ENCODE measurements at places on chromosomes 5 and 9. TPM values are rescaled to one million over a fixed set of nuclear protein-coding genes. Genes with fewer than 3 reads are reported as not detected.

- no peak for DNase-seq
- no peak overlapping the region for H3K4me3 ChIP-seq
- peaks cover 92% of the 10 kb centered on the region for H3K36me3 ChIP-seq
These were observed 19.5 kb downstream of the ERAP1 start for GRCh38 chr5:96788112-96788749.

GRCh38 chr9:88179062-88179521 is 40.8 kb upstream of the SPATA31C2 start:
- H3K4me1 ChIP-seq, result no peaks in the 10 kb centered on the region
- no peak overlapping the region for H3K4me3 ChIP-seq
- no peak for DNase-seq
- no peaks in the 10 kb centered on the region for H3K36me3 ChIP-seq

GRCh38 chr5:66877843-66878242 is 281.6 kb downstream of the MAST4 start:
- no peaks in the 10 kb centered on the region for H3K27me3 ChIP-seq
- H3K27ac ChIP-seq, result no peak overlapping the region
- no peak for DNase-seq
- H3K4me3 ChIP-seq, result no peak overlapping the region

GRCh38 chr5:42951293-42951840 is 88.8 kb downstream of the ANXA2R start:
- peak; percentile 89 for DNase-seq
- peak overlapping the region; percentile 98 for H3K27ac ChIP-seq
- no peaks in the 10 kb centered on the region for H3K36me3 ChIP-seq
- peak overlapping the region; percentile 80 for H3K4me3 ChIP-seq

GRCh38 chr5:102794047-102794446 is 38.9 kb downstream of the PAM start:
- no peak overlapping the region for H3K27ac ChIP-seq
- no peak overlapping the region for H3K4me3 ChIP-seq
- no peaks in the 10 kb centered on the region for H3K4me1 ChIP-seq
- H3K27me3 ChIP-seq, result no peaks in the 10 kb centered on the region
- H3K36me3 ChIP-seq, result no peaks in the 10 kb centered on the region

- peaks cover 22% of the 10 kb centered on the region for H3K4me1 ChIP-seq
- peaks cover 36% of the 10 kb centered on the region for H3K36me3 ChIP-seq
- no peaks in the 10 kb centered on the region for H3K27me3 ChIP-seq
- H3K4me3 ChIP-seq, result peak overlapping the region; percentile 98
- peak overlapping the region; percentile 81 for H3K27ac ChIP-seq
- no peak for DNase-seq
These were observed 497 bp downstream of the NSA2 start for GRCh38 chr5:74767579-74767913.

GRCh38 chr9:125867751-125868415 is 120.7 kb downstream of the PBX3 start:
- H3K27ac ChIP-seq, result no peak overlapping the region
- H3K4me3 ChIP-seq, result no peak overlapping the region
- no peaks in the 10 kb centered on the region for H3K36me3 ChIP-seq
- DNase-seq, result no peak

GRCh38 chr5:83924171-83924570 is 203.5 kb upstream of the HAPLN1 start:
- H3K27ac ChIP-seq, result no peak overlapping the region
- DNase-seq, result no peak
- H3K36me3 ChIP-seq, result no peaks in the 10 kb centered on the region

DNA sequence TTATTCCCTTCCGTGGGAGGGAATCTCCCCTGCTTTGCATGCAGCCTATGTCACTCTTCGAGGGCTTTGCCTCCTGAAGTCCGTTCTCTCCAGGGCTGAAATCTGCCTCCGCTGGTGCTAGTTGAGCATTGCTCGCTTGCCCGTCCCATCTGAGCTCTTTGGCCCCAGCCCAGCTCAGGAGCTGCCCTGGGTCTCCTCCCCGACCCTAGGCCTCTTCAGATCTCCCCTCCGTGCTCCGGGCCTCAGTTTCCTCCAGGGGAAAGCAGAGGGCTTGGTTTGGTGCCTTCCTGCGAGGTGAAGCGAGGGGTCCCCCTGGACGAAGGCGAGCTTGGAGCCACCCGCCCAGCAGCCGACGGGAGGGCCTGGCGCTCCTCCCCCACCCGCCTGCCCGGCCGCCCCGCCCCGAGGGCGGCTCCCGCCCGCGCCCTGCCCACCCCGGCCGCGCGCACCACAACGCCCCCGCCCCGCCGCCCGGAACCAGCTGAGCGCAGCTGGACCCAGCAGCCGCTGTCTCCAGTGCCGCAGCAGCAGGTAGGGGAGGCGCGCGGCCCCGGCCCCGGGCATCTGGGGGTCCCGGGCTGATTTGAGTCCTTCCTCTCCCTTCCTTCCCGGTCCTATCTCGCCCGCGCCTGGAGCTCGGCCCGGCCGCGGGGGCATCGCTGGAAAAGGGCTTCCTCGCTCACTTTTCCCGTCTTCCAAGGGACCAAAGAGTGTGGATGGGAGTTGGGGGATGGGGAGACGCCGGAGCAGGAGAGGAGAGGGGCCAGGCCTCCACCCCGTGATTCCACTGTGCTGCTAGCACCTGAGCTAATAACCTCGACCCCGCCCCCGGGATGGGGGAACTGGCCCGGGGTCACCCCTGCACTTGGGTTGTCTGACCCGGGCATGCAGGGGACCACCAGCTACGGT is at the start of gene GSN:
TSS of gene GSN (plus strand) at position 474 of the 909 bp plus-strand sequence. CDS start 33,810 bp downstream, outside the sequence.
- H3K36me3 ChIP-seq, result no peaks in the 10 kb centered on the region
- peak within 1 kb of the TSS; percentile 36 for H3K4me3 ChIP-seq
- H3K27me3 ChIP-seq, result no peaks in the 10 kb centered on the region
- no peak within 1 kb of the TSS for H3K27ac ChIP-seq
- DNase-seq, result peak; percentile 12
- H3K4me1 ChIP-seq, result no peaks in the 10 kb centered on the region

- H3K27ac ChIP-seq, result no peak overlapping the region
- no peaks in the 10 kb centered on the region for H3K36me3 ChIP-seq
- H3K4me3 ChIP-seq, result no peak overlapping the region
- H3K27me3 ChIP-seq, result no peaks in the 10 kb centered on the region
- H3K4me1 ChIP-seq, result peaks cover 19% of the 10 kb centered on the region
These were observed 47.7 kb upstream of the GLRX start for GRCh38 chr5:95870105-95870672.

- no peak overlapping the region for H3K4me3 ChIP-seq
- H3K36me3 ChIP-seq, result peaks cover 20% of the 10 kb centered on the region
- no peak overlapping the region for H3K27ac ChIP-seq
- no peaks in the 10 kb centered on the region for H3K4me1 ChIP-seq
- DNase-seq, result no peak
- no peaks in the 10 kb centered on the region for H3K27me3 ChIP-seq
These were observed 11.0 kb downstream of the B4GALT7 start for GRCh38 chr5:177610770-177611445.

- no peak for DNase-seq
- H3K36me3 ChIP-seq, result peaks cover 10% of the 10 kb centered on the region
- H3K27ac ChIP-seq, result no peak overlapping the region
- H3K4me1 ChIP-seq, result peaks cover 15% of the 10 kb centered on the region
- H3K4me3 ChIP-seq, result no peak overlapping the region
These were observed 58.6 kb downstream of the DIAPH1 start for GRCh38 chr5:141560151-141560550.

GRCh38 chr9:91740701-91741100 is 209.3 kb downstream of the ROR2 start:
- DNase-seq, result no peak
- no peaks in the 10 kb centered on the region for H3K36me3 ChIP-seq
- no peaks in the 10 kb centered on the region for H3K27me3 ChIP-seq
- no peak overlapping the region for H3K4me3 ChIP-seq
- H3K4me1 ChIP-seq, result no peaks in the 10 kb centered on the region
- H3K27ac ChIP-seq, result no peak overlapping the region

GRCh38 chr9:14393418-14393817 is 79.5 kb upstream of the NFIB start:
- H3K27ac ChIP-seq, result no peak overlapping the region
- H3K36me3 ChIP-seq, result no peaks in the 10 kb centered on the region
- H3K27me3 ChIP-seq, result no peaks in the 10 kb centered on the region
- H3K4me1 ChIP-seq, result no peaks in the 10 kb centered on the region
- DNase-seq, result no peak

- H3K36me3 ChIP-seq, result no peaks in the 10 kb centered on the region
- no peak overlapping the region for H3K27ac ChIP-seq
- H3K4me3 ChIP-seq, result no peak overlapping the region
- H3K27me3 ChIP-seq, result no peaks in the 10 kb centered on the region
- no peak for DNase-seq
These were observed 168.7 kb downstream of the GRIA1 start for GRCh38 chr5:153659039-153659736.

DNA sequence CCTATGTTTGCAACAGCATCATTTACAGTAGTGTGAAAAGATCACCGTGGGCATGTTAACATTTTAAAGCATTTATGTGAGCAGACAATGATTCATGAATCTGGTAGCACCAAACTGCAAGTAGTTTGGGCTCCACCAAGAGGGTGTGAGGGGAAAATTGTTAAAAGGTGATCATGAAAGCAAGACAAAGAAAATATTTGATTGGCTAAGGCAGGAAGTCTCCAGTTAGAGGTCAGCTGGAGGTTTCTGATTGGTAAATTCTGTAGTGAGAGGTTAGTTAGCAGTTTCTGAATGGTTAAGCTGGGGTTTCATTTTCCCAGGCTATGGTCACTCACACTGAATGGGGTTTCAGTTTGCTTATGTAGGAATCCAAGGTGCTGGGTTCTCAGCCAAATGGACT is 13.5 kb upstream of the DRD1 start:
- H3K4me1 ChIP-seq, result no peaks in the 10 kb centered on the region
- H3K4me3 ChIP-seq, result no peak overlapping the region
- no peaks in the 10 kb centered on the region for H3K27me3 ChIP-seq
- no peak overlapping the region for H3K27ac ChIP-seq
- no peak for DNase-seq

DNA sequence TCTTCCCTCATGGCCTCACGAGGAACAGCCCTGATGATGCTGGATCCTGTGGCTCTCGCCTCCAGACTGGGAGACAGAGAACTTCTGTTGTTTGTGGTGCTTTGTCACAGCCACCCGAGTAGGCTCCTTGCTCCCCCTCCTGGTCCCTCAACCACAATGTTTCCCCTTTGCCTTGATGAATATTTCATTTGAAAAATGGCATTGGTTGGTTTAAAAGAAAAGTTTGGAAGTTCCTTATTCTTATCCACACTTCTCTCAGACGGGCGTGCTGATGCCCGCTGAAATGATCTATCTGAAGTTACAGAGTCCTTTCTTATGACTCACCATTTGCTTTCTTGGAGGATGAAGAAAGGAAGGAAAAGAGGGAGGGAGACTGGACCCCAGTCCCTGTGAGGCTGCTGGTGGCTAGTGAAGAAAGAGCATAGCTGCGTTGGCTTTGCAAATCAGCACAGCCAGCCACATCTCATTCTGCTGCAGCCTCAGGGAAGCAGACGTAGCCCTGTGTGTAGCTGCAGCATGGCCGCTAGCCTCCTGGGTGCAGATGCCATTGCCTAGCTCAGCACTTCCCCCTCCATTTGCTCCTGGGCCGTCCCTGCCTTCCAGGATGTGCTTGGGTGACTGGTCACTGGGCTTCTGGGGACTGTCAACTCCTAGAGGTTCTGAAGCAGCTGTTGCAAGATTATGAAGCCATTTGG is 185.9 kb downstream of the ERCC6L2 start:
- H3K4me1 ChIP-seq, result no peaks in the 10 kb centered on the region
- no peaks in the 10 kb centered on the region for H3K36me3 ChIP-seq
- no peaks in the 10 kb centered on the region for H3K27me3 ChIP-seq
- no peak overlapping the region for H3K4me3 ChIP-seq
- DNase-seq, result peak; percentile 33

DNA sequence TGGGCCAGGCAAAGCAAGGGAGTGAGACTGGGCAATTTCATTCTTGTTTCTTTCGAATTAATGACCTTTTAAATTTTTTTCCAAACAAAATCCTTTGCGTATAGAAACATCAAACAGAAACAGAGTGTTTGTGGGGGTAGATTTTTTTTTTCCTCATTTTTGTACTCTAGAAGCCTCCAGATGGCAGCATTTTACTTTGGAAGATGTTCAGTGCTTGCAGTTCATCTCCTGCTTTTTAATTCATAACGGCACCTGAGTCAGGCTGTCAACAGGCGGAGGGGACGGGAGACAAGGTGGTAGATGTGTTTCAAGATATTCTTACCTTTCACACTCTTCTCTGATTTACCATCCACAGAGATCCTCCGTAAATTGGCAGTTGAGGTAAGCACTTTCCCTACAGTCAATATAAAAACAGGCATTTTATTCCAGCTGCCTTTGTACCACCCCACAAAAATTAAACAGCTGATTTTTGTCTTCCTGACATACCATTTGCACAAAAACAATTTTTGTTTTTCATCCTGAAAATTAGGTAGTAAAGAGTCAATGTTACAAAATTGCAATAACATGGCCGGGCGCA is 99.5 kb upstream of the FBXL17 start:
- no peaks in the 10 kb centered on the region for H3K4me1 ChIP-seq
- H3K27me3 ChIP-seq, result no peaks in the 10 kb centered on the region
- DNase-seq, result no peak

- DNase-seq, result no peak
- no peak overlapping the region for H3K27ac ChIP-seq
- H3K27me3 ChIP-seq, result no peaks in the 10 kb centered on the region
These were observed 87.5 kb downstream of the SCAMP1 start for GRCh38 chr5:78447775-78448424.

GRCh38 chr9:15416880-15417279 is 5.8 kb upstream of the SNAPC3 start:
- peak; percentile 40 for DNase-seq
- no peaks in the 10 kb centered on the region for H3K27me3 ChIP-seq
- no peak overlapping the region for H3K27ac ChIP-seq
- no peak overlapping the region for H3K4me3 ChIP-seq
- no peaks in the 10 kb centered on the region for H3K4me1 ChIP-seq

Gene PRRX2
- total RNA-seq, result 1.1 TPM

Gene NOXA1
- total RNA-seq, result 5.1 TPM

Gene STPG3
- total RNA-seq, result not detected

Gene NXNL2
- total RNA-seq, result not detected

Gene STK32A
- total RNA-seq, result not detected

Gene ALDH1A1
- total RNA-seq, result 1.0 TPM

Gene PLAC8L1
- 0.88 TPM for total RNA-seq

Gene IFNB1
- not detected for total RNA-seq

All from naive thymus-derived CD4-positive, alpha-beta T cell (primary cell).